ENCODE measurements at places on chromosomes 6 and 20.

GRCh38 chr6:47788498-47788884 lies 6.7 kb downstream of the OPN5 start:
- no peak for DNase-seq

- DNase-seq = no peak
Observed at GRCh38 chr6:132726608-132726975, 12.7 kb upstream of the VNN1 start.

DNA sequence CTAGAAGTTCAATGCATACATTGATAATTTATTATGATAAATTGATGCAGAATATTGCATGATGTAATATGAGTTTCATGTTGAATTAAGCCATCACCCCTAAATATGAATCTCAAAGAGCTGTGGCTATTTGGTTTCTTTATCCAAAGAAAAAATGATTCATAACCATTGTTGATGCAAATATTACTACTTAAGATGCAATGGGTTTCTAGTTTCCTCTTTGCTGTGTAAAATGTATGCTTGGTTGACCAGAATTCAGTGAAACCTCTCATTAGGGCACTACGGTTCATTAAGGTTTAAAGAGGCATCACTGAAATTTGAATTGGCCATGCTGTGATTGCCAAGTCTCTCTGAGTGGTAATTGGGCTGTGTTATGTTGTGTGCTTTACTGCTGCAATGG lies 492.5 kb upstream of the FLRT3 start:
- no peak for DNase-seq

DNA sequence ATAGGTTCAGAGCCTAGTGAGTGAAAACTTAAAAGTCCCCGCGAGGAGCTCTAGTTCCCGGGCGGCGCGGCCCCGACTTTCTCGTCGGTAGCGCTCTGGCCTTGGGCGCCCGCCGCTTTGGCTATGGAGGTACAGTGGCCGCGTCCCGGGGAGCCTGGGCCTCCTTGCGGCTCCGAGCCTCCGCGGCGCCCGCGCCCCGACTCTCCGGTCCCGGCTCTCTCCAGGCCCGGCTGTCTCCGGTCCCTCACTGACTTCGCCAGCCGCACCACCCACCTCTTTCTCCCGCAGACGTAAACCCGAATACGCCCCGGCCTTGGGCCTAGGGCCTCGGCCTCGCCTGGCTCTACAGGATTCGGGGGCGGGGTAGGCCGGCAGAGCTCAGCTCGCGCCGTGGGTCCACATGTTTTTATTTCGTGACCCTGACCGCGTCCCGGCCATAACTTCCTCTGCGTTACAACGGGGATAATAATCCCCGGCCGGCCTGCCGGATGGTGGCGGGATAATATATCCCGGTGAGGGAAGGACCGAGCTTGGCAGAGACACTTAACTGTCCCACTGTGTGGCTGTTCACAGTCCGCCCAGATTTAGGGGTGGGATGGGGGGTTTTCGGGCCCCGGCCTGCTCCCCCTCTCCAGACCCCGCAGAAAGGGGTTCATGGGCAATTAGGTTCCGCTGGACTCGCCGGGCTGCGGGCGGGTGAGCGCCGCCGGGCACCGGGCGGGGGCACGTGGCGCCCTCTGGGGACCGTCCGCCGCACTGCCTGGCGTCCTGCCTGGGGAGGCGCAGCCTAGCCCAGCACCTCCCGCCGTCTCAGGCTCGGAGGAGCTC lies 10.0 kb upstream of the TBX18 start:
- DNase-seq = no peak

DNA sequence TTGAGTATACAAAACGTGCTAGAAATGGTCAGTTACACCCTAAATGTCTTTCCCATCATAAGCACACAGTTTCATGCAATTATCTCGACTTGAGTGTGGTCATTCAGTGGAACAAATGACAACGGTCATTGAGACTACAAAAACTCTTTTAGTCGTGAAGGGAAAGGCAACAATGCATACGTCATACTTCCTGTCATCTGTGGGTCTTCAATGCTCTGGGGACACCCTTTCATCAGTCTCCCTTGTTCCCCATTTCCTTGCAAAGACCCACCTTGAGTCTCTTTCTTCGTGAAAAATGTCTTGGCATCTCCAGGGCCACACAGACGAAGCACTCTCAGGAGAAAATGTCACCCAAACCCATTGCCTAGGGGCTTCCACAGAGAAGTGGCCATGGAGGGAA lies 238.5 kb downstream of the GMPR start:
- DNase-seq = no peak

GRCh38 chr20:39268981-39269461 lies 306.9 kb downstream of the DHX35 start:
- DNase-seq = no peak

GRCh38 chr6:19032591-19033295 lies 645.6 kb downstream of the RNF144B start:
- no peak for DNase-seq

GRCh38 chr6:150713487-150713886 lies 113.8 kb downstream of the PLEKHG1 start:
- no peak for DNase-seq

GRCh38 chr20:18712131-18712530 lies 101.5 kb upstream of the SCP2D1 start:
- no peak for DNase-seq

- DNase-seq = no peak
Observed at GRCh38 chr6:137777687-137778075, 89.4 kb upstream of the TNFAIP3 start.

GRCh38 chr6:137776786-137777686 lies 90.0 kb upstream of the TNFAIP3 start:
- DNase-seq = no peak

- no peak for DNase-seq
Observed at GRCh38 chr6:6930223-6930880, 177.4 kb upstream of the RREB1 start.

- DNase-seq = no peak
Observed at GRCh38 chr6:44002067-44002592, 125.1 kb downstream of the MRPL14 start.

DNA sequence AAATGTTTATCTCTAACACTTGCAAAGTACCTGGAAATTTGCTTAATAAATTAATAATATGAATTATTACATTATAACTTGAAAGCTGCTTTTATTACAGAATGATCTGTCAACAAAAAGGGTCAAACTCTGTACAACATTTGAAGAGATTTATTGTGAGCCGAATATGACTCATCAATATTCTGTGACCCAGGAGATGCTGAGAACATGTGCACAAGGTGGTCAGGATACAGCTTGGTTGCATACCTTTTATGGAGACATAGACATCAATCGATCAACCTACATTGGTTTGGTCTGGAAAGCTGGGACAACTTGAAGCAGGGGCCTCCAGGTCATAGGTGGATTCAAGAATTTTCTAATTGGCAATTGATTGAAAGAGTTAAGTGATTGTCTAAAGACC lies 79.0 kb downstream of the RNASET2 start:
- DNase-seq = no peak

DNA sequence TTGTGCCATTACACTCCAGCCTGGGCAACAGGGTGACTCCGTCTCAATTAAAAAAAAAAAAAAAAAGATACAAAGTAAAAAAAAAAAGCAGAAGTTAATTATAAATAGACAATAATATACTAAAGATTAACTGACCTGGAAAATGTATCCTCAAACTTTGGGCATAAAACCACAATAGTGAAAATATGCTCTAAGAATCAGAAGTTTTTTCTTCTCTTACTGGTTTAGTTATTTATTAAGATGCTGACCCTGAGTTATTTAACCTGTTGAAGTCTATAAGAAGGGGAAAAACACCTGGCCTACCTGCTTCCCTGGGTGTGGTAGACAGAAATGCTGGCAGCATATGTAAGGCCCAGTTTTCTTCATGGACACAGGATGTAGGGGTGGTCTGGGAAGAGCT lies 133.7 kb upstream of the MLIP start:
- no peak for DNase-seq

GRCh38 chr6:157121897-157122296 lies 201.4 kb downstream of the TMEM242 start:
- DNase-seq = no peak

DNA sequence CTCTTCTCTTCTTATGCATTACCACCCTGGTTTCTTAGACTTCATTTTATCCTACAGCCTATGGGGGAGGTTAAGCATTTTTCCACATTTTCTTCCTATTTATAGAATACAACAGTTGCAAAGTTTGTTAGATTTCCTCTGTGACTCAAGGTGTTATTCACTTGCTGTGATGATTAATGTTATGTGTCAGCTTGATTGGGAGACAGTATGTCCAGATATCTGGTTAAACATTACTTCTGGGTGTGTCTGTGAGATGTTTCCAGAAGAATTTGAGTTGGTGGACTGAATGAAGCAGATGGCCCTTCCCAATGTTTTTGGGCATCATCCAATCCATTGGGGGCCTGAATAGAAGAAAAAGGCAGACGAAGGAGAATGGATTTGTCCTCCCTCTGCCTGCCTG lies 131.3 kb downstream of the C6orf118 start:
- no peak for DNase-seq

DNA sequence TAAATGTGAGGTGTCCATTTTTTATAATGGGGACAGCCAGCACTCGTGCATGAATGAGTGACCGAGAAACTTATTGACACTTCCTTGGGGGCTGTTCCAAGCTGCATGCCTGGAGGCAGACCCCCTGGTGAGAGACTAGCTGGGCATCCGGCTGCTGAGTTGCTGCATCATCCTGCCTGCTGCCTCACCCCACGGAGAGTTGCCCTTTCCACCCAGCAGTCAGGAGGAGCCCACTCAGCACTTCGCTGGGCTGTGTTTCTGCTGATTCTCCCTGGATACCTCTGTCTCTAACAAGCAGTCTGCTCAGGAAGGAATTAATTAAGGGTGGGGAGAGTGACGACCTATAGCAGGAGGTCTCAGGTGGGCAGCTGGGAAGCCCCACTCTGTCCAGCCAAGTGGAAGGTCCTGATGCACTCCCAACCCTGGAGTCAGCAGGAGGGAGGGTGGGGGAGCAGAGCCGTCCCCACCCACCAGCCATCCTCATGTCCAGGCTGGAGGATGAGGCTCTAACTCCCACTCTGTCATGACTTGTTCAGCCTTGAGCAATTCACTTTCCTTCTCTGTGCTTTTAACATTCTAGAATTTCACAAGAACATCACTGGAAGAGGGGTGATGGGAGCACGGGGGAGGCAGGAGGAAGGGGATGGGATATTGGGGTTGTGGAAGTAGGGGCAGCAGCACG lies 177.3 kb downstream of the LRFN2 start:
- no peak for DNase-seq

GRCh38 chr6:147033267-147033666 lies 170.9 kb upstream of the STXBP5 start:
- DNase-seq = no peak

DNA sequence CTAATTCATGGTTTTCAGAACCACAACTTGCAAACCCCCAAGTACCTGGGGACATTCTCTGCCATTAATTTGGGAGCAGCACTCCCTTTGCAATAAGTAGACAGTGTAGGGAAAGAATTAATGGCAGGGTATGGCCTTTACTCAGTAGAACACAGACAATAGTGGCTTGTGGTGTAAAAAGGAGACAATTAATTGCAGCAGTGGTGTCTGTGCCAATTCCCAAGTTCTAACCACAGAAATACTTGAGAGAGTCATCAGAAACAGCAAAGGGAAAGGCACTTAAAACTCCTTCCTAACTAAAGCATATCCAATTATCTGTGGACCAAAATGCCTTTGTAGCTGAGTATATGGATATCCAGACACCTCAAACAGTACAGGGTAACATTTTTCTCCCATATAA lies 257.6 kb upstream of the POU3F2 start:
- no peak for DNase-seq

GRCh38 chr20:61734733-61735502 lies 330.8 kb downstream of the TAF4 start:
- no peak for DNase-seq

GRCh38 chr6:152150196-152150595 lies 342.7 kb downstream of the ESR1 start:
- no peak for DNase-seq

DNA sequence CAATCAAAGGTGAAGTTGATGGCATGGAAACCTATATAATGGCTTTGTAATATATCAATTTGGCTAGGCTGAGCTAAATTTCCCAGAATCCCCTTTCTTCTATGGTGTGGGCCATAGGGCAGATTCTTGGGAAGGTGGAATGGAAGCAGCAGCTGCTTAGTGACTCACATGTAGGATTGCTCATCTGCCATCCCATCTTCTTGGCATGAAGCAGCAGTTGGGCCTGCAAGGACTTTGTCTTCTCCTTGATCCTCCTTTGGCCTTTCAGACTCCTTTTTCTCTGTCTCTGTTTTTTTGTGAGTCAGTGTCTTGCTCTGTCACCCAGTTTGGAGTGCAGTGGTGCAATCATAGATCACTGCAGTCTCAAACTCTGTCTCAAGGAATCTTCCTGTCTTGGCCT lies 52.6 kb upstream of the CEP162 start:
- DNase-seq = no peak

DNA sequence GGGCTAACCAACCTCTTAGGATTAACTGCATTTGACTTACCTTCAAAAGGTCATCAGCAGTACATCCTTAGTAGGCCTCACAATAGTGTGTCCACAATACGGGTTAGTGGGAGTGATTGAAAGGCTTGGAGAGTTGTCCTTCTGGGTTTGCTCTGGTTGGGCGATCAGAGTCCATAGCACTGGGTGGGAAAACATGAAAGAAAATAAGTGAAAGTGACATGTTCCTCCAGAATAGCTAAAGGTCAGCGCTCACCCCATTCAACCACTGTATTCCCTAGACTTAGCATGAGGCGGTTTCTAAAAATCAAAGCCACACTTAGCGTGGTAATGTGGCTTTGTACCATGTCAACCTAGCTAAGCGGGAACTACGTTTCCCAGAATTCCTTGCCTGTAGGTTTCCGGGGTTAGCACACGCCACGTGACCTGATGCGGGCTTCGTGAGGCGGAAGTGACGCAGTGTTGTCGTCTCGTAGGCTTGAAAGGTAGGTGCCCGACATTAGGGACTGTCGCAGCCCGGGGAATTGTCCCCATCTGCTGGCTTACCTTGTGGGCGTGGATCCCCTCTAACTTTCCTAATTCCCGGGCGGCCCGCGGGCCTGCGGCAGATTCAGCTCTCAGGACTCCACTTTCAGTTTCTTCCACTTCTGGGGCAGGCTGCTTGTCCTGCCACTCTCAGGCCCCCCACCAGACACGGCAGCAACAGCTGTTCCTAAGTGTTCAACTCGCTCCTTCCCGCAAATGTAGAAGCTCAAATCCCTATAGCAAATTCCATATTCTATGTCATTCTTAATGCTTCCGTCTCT lies 19.8 kb upstream of the SCP2D1 start:
- DNase-seq = peak; percentile 76

DNA sequence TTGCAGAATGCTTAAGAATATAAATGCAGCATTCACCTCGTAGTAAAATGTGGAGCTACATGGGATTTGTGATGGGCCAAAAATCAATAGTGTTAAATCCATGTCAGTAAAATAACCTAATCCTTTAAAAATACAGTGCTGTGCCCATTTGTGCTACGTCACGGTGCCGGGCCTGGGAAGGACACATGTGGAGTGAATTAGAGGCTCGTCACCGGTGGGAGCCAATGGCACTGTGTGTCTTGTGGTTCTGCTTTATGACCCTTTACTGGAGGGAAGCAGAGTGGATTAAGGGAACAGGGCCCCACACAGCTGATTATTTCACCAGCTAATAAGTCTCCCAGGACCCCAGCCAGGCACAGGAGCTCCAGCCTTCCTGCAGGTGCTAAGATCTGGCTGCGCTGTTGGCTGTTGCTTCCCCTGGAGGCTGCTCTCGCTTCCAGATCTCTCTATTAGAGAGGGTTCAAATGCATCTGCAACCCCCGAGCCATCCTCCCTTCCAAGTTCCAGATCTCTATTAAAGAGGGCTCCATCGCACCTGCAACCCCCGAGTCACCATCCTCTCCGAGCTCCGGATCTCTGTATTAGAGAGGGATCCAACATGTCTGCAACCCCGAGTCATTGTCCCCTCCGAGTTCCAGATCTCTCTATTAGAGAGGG lies 405.8 kb downstream of the CDH4 start:
- no peak for DNase-seq

Data from T-helper 17 cell (primary cell).